ENCODE measurements at places on chromosomes 3 and 15.

DNA sequence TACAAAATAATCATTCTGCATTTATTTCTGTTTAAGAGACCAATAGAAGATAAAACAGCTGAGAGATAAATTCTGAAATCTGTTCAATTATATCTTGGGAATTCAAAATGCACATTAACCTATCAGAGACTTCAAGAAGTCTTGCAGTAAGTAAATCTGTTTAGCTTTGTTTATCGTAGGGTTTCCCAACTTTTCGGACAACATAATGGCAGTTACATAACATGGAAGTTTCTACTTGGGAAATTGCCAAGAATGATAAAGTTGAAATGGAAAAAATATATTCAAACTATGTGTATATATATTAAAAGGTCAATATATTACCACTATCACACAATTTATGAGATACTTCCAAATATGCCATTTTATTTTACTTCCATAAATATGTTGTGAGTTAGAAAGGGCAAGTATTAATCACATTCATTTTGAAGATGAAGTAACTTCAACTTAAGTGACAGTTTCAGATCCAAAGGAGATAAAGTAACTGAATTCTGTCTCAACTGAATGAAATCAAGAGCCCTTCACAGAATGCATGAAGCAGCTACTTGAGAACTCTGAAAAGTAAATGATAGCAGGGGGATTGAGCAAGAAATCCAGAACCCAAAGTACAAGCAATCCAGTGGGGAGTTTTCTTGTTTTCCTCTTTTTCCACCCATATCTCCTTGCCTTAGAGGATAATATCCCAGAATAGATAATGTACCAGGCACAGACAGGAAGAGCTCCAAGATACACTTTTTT, 108.8 kb downstream of the PLOD2 start:
- no peak for DNase-seq

- no peak for DNase-seq
Measured at GRCh38 chr15:27764339-27764738, 334.8 kb downstream of the OCA2 start.

- DNase-seq: no peak
Measured at GRCh38 chr3:46845397-46845859, 17.8 kb downstream of the MYL3 start.

DNA sequence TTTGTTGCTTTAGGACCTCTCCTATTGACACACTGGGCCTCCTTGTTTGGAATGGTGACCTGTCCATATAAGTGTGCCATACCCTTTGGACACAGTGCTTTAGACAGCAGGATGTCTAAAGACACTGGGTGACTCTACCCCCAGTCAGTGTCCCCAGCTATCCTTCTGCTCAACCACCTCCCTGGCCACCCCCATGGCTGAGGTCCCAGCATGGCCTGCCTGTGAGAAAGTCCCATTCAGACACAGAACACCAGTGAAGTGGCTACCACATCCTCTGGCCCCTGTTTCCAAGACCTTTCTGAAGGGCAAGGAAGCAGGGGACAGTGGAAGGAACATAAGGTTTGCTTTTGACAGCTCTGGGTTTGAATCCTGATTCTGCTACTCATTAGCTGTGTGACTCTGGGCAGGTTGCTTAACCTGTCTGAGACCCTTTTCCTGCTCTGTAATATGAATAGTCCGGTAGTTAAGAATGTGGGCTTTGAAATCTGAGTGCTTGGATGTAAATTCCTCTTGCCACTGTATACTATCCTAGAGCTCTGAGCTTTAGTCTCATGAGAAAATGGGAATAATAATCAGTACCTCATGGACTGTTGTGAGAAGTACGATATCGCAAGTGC, 6.3 kb upstream of the AP3S2 start:
- DNase-seq: no peak

DNA sequence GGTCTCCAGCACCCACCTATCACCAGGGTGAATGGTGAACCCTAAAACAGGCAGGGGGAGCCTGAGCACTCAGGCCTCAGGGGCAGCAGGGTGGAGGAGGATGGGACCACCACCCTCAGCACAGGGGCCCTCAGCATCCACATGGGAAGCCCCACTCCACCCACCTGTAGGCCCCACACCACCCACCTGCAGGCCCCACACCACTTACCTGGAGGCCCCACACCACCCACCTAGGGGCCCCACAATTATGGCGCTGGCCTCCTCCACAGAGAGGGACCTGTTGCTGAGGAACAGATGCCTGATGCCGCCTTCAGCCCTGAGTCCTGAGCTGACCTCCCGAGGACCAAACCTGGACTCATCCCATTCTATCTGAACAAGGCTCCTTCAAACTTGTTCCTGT, 46.7 kb downstream of the HMCES start:
- no peak for DNase-seq

DNA sequence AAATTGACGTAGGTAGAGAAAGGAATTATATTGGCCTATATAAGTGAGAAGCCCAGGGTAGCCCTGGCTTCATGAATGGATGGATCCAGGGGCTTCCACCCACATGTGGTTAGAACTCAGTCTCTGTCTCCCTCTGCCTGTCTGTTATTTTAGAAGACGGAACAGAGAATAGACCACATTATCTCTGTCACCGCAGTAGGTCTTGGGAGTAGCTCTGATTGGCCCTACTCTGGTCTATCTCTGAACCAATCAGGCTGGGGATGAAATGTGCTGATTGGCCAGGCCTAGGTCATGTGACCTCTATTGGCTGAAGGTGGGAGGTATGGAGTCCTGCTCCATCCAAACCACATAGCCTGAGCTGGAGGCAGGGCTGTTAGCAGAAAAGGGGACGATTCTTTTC, 143.0 kb upstream of the PRR23C start:
- no peak for DNase-seq

- no peak for DNase-seq
Measured at GRCh38 chr3:113897373-113897777, 50.4 kb upstream of the ZDHHC23 start.

- no peak for DNase-seq
Measured at GRCh38 chr3:101518421-101518871, 5.4 kb upstream of the SENP7 start.

DNA sequence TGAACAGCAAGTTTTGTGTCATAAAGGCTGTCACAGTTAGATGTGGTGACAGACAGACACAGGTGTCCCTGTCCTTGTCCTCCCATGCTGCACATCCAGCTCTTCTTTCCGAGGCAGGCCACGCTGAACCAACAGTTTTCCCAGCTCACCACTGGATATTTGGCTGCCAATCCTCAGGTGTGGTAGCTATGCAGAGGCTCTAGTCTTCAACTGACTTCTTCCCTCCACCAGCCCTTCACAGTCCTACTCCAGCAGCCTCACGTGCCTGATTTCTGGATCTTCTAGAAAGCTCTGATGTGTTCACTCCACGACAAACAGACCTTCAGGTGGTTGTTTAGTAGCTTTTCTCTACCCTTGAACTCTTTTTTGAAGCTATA, 145.5 kb downstream of the UACA start:
- no peak for DNase-seq

DNA sequence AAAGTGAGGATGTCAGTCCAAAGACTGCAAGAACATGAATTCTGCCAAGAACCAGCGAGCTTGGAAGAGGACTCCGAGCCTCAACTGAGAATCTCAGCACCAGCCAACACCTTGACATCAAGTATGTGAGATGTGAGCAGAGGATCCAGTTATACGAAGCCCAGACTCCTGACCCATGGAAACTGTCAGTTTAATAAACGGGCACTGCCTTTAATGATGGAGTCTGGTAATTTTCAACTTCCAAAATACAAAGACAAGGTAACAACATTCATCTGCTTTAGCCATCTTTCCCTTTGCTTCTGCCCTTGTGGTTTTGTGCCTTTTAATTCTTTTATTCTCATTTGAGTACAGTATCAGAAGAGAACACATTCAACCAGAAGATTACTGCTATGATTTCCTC, 211.9 kb downstream of the ULK4 start:
- DNase-seq: no peak

DNA sequence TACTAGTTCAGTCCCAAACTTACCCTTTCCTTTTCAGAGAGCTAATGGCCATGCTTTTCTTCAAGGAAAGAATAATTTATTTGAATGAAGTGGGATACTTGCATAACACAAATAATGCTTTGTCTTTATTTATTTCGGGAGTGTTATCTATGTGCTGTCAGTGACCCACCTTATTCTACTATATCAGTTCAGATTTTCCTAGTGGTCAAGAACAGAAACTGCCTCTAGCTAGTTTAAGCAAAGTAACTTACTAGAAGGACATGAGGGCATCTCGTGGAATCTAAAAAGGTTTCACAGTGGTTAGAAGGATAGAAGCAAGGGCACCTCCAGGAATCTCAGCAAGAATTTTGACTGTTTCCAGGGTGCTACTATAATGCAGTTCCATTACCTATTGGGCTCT, 3.8 kb upstream of the TIMMDC1 start:
- no peak for DNase-seq

GRCh38 chr3:134363381-134363755, 10.9 kb downstream of the AMOTL2 start:
- no peak for DNase-seq

DNA sequence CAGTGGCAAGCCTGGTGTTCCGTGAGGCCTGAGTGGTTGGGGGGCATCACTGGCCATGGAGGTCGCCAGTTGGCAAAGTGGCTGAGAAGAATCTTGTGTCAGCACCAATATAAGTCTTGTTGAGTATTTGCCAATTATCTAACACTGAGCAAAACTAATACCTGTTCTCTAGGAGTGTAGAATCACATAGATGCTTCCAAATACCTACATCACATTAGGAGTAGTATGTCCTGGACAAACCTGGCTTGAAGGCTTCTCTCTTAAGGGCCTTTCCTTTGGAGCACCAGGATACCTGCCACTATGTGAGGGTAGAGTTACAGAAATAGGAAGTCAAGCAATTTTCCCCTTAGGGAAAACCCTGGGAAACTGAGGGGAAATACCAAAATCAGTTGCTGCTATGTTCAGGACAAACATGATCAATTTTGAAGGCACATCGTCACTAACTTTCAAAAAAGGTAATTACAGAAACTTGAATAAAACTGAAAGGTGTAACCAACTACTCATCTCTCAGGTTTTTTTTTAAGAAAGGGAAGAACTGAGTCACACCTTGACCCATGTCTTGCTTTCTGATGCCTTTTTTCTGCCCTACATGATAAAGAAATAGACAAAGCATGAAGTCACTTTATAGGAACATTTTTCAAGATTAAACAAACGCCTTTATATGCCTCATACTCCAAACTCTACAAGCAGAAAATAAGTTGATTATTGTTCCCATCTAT, 100.4 kb downstream of the IMPG2 start:
- DNase-seq: no peak

GRCh38 chr15:41194444-41194843, 36.1 kb downstream of the EXD1 start:
- DNase-seq: no peak

GRCh38 chr3:74531491-74531890, 83.0 kb downstream of the CNTN3 start:
- DNase-seq: no peak

DNA sequence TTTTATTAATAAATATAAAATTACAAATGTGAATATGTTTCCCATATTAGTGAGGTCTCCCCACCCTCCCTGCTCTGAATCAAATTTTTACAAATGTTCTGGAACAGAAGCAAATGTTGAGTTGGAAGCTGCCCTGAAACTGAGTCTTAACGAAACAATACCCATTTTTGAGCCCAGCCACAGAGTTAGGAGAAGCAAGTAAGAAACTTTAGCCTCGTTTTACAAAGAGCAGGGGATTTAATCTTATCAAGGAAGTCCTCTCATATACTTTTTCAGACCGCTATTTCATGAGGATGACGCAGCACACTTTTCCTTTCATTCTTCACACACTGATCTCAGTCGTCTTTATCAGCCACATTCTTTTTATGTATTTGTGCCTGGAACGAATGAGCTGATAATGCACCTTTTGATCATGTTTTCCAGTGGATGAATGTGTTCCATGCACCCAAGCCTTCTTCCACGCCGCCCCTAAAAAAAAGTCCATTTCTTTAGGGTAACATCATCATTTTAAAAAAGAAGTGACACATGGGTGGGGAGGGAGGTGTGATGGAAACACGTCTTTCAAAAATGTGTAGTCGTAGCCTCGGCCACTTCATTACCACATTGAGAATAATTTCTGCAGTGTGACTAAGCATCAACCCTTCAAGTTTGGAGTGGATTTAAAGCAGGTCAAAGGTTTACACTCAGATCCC, 48.1 kb downstream of the SETMAR start:
- no peak for DNase-seq

All from hippocampal formation (tissue), 2 donors.